ENCODE measurements at places on chromosomes 3 and 15. TPM values are rescaled to one million over a fixed set of nuclear protein-coding genes. Genes with fewer than 3 reads are reported as not detected.

GOLGA6C gene
- not detected for polyA plus RNA-seq

PRSS50 gene
- polyA plus RNA-seq, result not detected

DNA sequence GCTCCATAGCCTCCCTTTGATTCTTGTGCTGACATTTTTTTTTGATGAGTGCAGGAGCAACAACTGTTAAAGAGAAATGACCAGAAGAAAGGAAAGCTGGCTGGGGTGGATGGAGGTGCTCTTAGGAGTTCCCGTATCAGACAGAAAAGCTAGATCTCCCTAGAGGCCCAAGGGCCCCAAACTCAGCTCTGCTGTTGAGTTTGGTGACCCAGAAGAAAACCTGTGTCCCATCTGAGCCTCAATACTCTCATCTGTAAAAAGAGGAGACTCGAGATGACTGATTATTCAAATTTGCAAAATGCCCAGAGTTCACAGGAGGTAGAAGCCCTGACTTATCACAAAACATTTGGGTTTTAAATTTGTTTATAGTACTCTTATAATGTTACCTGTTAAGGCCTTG, 142.4 kb downstream of the TIGIT start:
- H3K27ac ChIP-seq, result no peak overlapping the region
- H3K4me3 ChIP-seq, result no peak overlapping the region
- no peaks in the 10 kb centered on the region for H3K27me3 ChIP-seq

ACY1 gene
- polyA plus RNA-seq, result 14.7 TPM

- no peaks in the 10 kb centered on the region for H3K36me3 ChIP-seq
- no peak for DNase-seq
- H3K4me3 ChIP-seq, result no peak overlapping the region
- H3K4me1 ChIP-seq, result peaks cover 20% of the 10 kb centered on the region
- peaks cover 26% of the 10 kb centered on the region for H3K27me3 ChIP-seq
These were observed 6.1 kb downstream of the ISLR2 start for GRCh38 chr15:74136540-74136813.

OIP5 gene
- 1.4 TPM for polyA plus RNA-seq

GOLGA8J gene
- not detected for polyA plus RNA-seq

- no peak overlapping the region for H3K4me3 ChIP-seq
- H3K36me3 ChIP-seq, result no peaks in the 10 kb centered on the region
- H3K27ac ChIP-seq, result no peak overlapping the region
- H3K27me3 ChIP-seq, result peaks cover 7% of the 10 kb centered on the region
These were observed 33.6 kb downstream of the TMEM212 start for GRCh38 chr3:171876680-171877147.

FGF12 gene
- polyA plus RNA-seq, result not detected

PP2D1 gene
- 0.23 TPM for polyA plus RNA-seq

GRCh38 chr15:75347222-75348033, 589 bp downstream of the NEIL1 start:
- H3K27ac ChIP-seq, result peak overlapping the region; percentile 60
- H3K4me3 ChIP-seq, result peak overlapping the region; percentile 73
- H3K36me3 ChIP-seq, result no peaks in the 10 kb centered on the region
- no peaks in the 10 kb centered on the region for H3K27me3 ChIP-seq
- H3K4me1 ChIP-seq, result peaks cover 32% of the 10 kb centered on the region

- no peak for DNase-seq
- no peaks in the 10 kb centered on the region for H3K27me3 ChIP-seq
- H3K4me1 ChIP-seq, result no peaks in the 10 kb centered on the region
- H3K4me3 ChIP-seq, result no peak overlapping the region
- no peaks in the 10 kb centered on the region for H3K36me3 ChIP-seq
These were observed 55.7 kb upstream of the SMAD6 start for GRCh38 chr15:66646308-66646707.

- H3K27ac ChIP-seq, result no peak overlapping the region
- no peaks in the 10 kb centered on the region for H3K36me3 ChIP-seq
- no peak for DNase-seq
These were observed 342.2 kb downstream of the GBE1 start for GRCh38 chr3:81419228-81419627.

GRAMD2A gene
- polyA plus RNA-seq, result not detected

RPUSD3 gene
- 72.3 TPM for polyA plus RNA-seq

DNA sequence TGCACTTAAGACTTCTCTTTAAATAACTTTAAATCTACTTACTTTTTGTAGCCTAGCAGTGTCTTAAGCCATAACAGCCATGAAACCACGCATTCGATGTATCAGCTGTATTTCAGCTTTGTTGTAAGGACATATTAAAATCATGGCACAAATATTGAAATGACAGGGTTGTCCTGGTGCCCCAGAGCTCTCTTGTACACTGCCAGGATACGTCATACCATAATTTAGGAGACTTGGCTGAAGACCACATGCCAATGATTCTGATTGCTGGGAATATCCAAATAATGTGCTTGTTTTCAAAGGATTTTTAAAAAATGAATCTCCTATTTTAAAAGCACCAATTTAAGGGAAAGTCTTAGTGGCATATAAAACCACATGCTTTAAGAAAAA, 265.4 kb downstream of the SLCO3A1 start:
- H3K4me3 ChIP-seq, result no peak overlapping the region
- H3K27me3 ChIP-seq, result no peaks in the 10 kb centered on the region
- no peak for DNase-seq
- H3K27ac ChIP-seq, result no peak overlapping the region
- H3K36me3 ChIP-seq, result peaks cover 34% of the 10 kb centered on the region
- H3K4me1 ChIP-seq, result no peaks in the 10 kb centered on the region

DNA sequence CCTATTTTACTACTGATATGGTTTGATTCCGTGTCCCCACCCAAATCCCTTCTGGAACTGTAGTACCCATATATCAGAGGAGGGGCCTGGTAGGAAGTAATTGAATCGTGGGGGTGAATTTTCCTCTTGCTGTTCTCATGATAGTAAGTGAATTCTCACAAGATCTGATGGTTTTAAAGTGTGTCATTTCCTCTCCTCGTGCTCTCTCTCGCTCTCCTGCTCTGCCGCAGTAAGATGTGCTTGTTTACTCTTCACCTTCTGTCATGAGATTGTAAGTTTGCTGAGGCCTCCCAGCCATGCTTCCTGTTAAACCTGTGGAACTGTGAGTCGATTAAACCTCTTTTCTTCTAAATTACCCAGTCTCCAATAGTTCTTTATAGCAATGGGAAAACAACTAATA, 81.2 kb upstream of the ZBTB20 start:
- H3K4me3 ChIP-seq, result no peak overlapping the region
- H3K4me1 ChIP-seq, result no peaks in the 10 kb centered on the region
- no peaks in the 10 kb centered on the region for H3K36me3 ChIP-seq
- H3K27ac ChIP-seq, result no peak overlapping the region
- no peak for DNase-seq

- DNase-seq, result no peak
- no peaks in the 10 kb centered on the region for H3K36me3 ChIP-seq
- no peaks in the 10 kb centered on the region for H3K4me1 ChIP-seq
- no peak overlapping the region for H3K27ac ChIP-seq
- no peak overlapping the region for H3K4me3 ChIP-seq
These were observed 29.9 kb upstream of the GPD1L start for GRCh38 chr3:32076566-32076965.

GRCh38 chr3:69888040-69888942, 111.2 kb upstream of the SAMMSON start:
- DNase-seq, result no peak
- no peak overlapping the region for H3K4me3 ChIP-seq
- H3K36me3 ChIP-seq, result no peaks in the 10 kb centered on the region
- H3K27me3 ChIP-seq, result no peaks in the 10 kb centered on the region
- no peaks in the 10 kb centered on the region for H3K4me1 ChIP-seq

DNA sequence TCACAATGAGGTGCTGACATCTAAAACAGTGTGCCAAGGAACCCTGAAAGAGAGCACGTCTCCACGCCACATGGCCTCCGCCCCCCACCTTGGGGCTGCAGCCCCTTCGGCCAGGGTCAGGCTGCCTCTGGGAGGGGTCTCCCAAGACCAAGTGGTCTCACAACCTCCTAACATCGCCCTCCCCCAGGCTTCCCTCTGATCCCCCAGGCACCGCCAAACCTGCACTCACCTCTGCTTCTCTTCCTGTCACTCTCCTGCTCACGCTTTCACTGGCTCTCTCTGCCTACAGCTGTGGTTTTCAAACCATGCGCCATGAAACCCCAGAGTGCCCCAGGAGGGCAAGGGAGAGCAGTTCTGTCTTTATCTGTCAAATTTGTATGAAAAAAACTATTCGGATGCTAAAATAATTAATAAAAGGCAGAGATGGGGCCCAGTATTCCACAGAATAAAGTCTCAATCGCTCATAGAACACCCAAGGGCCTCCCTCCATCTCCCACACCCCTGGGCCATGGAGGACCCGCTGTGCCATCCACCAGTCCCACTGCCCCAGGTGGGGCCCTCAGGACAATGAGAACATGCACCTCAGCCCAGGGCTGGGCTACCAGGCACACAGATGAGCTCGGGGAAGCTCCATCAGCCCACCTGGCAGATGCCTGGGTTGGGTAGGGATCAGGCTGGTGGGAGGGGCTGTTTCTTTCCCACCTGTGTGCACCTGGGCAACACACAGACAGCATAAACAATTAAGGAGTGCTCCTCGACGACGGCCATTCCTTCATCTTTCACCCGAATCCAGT, 21.5 kb downstream of the CYFIP1 start:
- no peaks in the 10 kb centered on the region for H3K27me3 ChIP-seq
- H3K36me3 ChIP-seq, result no peaks in the 10 kb centered on the region
- no peak overlapping the region for H3K4me3 ChIP-seq
- H3K27ac ChIP-seq, result no peak overlapping the region
- DNase-seq, result no peak

DNA sequence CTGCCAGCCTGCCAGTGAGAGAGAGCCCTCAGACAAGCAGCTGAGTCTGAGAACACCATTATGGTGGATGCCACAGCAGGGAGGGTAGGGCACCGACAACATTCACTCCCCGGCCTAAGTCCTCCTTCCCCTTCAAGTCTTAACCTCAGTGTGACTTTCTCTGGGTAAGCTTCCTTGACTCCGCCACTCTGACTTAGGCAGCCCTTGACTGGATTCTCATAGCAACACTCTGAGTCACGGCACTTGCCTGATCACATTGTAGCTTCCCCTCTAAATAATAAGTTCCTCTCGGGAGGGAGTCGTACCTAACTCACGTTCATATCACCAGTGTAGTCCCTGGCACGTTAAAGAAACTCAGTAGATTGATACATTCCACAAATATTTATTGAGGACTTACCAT, 180.5 kb downstream of the FOXB1 start:
- no peaks in the 10 kb centered on the region for H3K36me3 ChIP-seq
- no peak overlapping the region for H3K4me3 ChIP-seq
- DNase-seq, result no peak
- H3K27ac ChIP-seq, result no peak overlapping the region

FOXL2 gene
- not detected for polyA plus RNA-seq

MYRIP gene
- not detected for polyA plus RNA-seq

DNA sequence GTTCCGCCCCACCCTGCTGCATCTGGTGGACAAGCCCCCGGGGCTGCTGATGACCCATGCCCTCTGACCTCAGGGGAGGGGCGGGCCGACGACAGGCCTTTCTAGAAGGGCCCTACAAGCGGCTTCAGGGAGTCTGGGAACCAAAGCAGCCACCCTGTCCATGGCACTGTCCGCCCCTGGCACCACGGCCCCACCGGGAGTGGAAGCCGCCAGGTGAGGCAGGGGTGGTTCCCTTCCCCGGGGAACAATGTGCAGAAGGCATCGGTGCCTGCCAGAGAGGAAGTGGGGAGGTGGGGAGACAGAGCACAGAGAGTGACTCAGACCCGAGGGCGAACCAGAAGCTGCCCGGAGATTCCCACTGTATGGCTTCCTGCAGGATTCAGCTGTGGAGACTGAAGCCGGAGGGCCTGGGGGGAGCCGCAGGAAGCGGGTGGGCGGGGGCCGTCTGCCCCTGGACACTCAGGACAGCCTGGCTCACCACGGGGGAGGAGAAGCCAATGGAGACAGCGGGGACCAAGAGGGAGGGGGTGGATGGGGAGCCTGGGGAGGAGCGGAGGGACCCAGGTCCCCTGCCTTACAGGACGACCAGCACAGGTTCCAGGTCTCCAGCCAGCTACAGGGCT, 134.0 kb downstream of the TPRA1 start:
- H3K27me3 ChIP-seq, result peaks cover 19% of the 10 kb centered on the region
- H3K36me3 ChIP-seq, result no peaks in the 10 kb centered on the region
- no peak overlapping the region for H3K27ac ChIP-seq
- H3K4me1 ChIP-seq, result no peaks in the 10 kb centered on the region

DNA sequence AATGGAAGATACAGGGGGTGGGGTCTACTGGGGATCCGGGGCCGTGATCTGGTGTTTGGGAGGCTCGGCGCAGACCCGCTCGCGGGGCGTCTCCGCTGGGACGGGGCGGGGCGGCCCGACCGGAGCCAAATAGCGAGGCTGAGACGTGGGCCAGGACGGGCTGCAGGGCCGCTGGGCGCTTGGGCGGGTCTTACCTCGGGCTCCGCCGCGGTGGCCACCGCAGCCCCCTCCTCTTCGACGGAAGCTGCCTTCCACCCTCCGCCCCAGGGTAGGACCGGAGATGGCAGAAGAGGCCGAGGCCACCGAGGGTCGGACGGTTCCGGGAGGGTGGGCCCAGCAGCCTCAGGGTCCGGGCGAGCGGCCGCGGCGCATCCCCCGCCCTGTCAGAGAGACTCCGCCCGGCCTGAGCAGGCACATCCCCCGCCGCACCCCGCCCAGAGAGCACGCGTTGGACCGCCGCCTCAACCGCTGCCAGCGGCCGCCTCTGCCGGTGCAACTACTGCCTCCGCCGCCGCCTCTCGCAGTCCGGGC, 399 bp downstream of the MYO9A start:
- H3K4me1 ChIP-seq, result peaks cover 18% of the 10 kb centered on the region
- peak; percentile 65 for DNase-seq
- H3K36me3 ChIP-seq, result no peaks in the 10 kb centered on the region

DNA sequence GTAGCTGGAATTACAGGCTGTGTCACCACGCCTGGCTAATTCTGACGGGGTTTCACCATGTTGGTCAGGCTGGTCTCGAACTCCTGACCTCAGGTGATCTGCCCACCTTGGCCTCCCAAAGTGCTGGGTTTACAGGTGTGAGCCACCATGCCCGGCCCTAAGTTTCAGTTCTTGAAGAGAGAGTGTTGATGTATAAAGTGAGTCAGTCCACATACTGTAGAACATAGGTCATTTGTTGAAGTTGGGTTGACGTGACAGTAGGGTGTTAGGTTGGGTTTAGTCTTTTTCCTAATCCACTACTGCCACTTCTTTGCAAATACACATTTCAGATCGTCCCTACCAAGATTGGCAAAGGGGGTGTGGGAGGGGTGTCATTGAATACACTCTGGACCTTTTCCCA, 15.2 kb downstream of the DNAJC19 start:
- no peak for DNase-seq
- peaks cover 4% of the 10 kb centered on the region for H3K4me1 ChIP-seq
- no peak overlapping the region for H3K4me3 ChIP-seq
- H3K27me3 ChIP-seq, result no peaks in the 10 kb centered on the region
- no peak overlapping the region for H3K27ac ChIP-seq

GRCh38 chr3:16406166-16406565, 107.3 kb downstream of the RFTN1 start:
- H3K27ac ChIP-seq, result no peak overlapping the region
- H3K4me1 ChIP-seq, result no peaks in the 10 kb centered on the region
- H3K36me3 ChIP-seq, result peaks cover 25% of the 10 kb centered on the region
- no peak overlapping the region for H3K4me3 ChIP-seq
